ENCODE measurements at places on chromosomes 4 and X.

GRCh38 chr4:126753592-126753991 is 879.2 kb upstream of the INTU start:
- DNase-seq: no peak

- DNase-seq: no peak
Measured at GRCh38 chrX:132837967-132838366, 120.5 kb downstream of the HS6ST2 start.

DNA sequence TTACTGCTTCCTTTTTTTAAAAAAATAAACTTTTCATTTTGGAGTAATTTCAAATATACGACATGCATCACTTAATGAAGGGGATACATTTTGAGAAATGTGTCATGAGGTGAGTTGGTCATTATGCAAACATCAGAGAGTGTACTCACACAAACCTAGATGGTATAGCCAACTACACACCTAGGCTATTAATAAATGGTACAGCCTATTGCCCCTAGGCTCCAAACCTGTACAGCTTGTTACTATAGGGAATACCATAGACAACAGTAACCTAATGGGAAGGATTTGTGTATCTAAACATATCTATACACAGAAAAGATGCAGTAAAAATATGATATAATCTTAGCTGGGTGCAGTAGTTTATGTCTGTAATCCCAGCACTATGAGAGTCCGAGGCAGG is 29.1 kb downstream of the SETD7 start:
- no peak for DNase-seq

DNA sequence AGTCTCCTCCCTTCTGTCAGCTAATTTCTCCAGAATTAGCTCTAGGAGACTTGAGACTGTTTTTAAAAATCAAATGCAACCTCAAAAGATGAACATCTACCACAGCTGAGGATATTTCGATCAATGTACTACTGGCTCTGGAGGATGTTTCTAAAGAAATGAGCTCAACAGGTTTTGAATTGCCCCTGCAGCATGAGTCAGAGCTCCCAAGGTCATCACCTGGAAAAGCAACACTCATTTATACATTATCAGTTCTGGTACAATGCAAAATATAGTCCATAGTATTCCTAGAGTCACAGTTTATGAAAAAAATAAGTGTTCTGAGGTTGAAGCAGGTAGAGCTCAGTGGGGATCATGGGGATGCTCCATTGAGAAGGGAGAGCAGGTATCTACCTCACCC is 50.8 kb upstream of the MCF2 start:
- no peak for DNase-seq

DNA sequence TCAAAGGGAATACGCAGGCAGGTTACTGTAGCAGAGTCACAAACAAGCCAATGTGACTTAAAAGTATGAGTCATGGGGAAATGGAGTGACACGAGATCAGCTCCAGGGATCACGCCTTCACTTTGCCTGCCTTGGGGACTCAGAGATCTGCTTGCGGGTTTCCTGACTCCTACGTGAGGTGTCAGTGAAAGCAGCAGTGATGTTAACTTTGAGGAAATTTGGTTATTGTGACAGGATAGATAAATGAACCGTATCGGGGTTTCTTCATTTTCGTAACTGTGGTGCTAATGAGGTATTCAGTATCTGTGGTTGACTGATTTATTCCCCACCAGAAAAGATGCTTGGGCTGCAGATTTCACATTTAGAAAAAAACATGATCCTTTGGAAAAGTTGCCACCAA is 383.3 kb upstream of the ZFP42 start:
- peak; percentile 78 for DNase-seq

- DNase-seq: no peak
Measured at GRCh38 chr4:177119021-177119471, 190.6 kb upstream of the NEIL3 start.

- DNase-seq: no peak
Measured at GRCh38 chr4:87560802-87561201, 31.6 kb upstream of the SPARCL1 start.

- DNase-seq: no peak
Measured at GRCh38 chrX:40092808-40093435, 4.8 kb downstream of the BCOR start.

DNA sequence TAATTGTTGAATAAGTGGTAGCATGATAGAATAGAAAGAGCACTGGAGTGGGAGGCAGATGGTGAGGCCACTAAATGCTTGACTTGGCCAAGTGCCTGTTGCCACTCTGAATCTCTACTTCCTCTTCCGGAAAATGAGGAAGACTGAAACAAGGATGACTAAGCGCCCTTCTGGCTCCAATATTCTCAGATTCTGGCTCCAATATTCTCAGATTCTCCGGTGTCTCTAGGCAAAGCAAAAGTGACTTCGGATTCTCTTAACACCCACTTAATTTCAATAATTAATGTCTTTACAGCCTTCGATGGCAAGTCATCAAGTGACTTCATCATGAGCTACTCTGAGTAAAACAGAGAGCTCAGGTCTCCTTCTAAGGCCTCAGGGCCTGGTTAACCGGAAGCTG is 402.2 kb upstream of the FGF13 start:
- peak; percentile 58 for DNase-seq

DNA sequence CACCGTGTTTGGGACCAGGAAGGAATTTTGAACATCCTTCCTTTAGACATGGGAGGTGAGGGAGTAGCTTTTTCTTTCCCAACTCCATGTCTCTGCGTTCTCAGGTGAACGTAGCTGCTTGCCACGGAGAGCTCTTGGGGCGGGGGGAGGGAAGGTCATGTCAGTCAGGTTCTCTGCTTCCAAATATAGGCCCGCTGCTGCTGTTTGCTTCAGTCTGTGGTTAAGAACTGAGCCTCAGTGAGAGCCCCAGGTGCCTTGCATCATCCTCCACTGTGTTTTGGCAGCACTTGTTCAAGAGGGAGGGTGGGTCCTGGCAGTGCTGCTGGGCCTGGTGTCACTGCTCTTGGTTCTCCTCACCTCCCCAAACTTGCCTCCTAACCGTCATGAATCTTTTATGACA is 46.5 kb downstream of the HADH start:
- DNase-seq: no peak

- no peak for DNase-seq
Measured at GRCh38 chrX:69121321-69122000, 43.8 kb downstream of the PJA1 start.

- no peak for DNase-seq
Measured at GRCh38 chr4:38666766-38667084, 2.7 kb downstream of the KLF3 start.

GRCh38 chr4:189202869-189203271 is 737.8 kb upstream of the FRG1 start:
- peak; percentile 23 for DNase-seq

DNA sequence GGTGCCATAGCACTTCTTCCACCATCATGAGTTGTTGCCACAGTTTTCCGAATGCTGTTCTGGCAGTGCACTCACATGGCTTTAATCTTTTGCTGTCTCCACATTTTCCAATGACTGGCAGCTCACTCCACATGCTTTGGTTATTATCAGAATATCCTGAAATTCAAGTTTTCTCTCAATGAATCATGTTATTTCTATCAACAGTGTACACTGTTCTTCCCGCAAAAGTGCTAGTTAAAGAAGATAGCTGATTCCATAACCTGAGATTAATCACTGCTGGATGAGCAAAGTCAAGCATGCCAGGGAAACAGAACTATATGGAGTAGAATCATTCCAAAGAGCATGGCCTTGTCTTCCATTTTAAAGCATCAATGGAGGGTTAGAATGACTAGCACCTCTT is 14.6 kb upstream of the IL13RA2 start:
- DNase-seq: no peak

GRCh38 chrX:142251680-142252079 is 46.6 kb upstream of the MAGEC2 start:
- DNase-seq: no peak

DNA sequence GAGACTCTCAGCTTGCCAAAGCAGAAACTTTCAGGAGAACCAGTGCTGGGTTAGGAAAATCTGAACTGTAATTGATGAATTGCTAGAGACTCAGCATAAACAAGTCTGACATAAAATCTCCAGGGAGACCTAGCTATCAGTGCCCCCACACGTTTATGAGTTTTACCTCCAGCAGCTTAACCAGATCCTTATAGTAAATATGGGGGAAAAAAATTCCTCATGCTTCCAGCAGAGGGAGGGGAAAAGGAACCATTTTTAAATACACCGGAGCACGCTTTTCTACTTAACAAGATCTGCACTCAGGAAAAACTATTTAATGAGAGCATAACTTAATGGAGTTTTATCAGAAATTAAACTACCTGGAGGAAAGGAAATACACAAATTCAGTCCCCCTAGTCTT is 1040.7 kb upstream of the INTU start:
- DNase-seq: peak; percentile 3

DNA sequence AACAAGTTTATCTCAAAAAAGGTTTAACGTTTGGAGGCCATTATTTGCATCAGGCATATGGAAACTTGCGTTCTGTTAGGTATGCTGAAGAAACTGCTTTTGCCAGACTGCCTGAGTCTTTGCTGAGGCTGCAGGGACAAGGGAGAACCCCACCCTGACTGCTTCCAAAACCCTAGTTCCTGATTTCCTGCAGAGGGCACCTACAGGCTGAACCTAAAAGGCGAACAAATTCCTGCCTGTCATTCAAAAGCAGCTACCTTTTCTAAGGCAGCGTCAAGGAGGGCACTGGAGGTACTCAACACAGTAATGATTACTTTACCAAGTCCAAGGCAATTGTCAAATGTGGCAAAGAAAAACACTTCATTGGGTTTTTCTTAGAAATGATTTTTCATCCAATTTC is 578 bp upstream of the CORIN start:
- DNase-seq: no peak

- peak; percentile 92 for DNase-seq
Measured at GRCh38 chr4:81632581-81633299, 161.0 kb upstream of the RASGEF1B start.

DNA sequence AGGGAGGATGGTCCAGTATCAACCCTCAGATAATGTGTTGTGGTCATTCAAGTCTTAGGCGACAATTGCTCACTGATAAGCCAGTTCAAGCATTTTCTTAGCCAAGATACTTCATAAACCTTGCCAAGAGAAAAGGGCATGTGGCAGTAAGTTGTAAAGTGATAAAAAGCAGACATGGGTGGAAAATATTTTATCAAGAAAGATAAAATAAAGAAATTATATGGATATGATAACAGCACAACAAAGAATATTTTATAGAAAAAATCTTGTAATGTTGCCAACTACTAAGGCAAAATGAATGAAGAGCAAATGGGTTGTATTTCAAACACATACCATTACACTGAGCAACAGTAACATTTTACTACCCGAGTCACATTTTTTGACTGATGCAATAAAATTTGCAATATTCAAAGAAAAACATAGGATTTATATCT is 217.4 kb upstream of the PITX2 start:
- DNase-seq: no peak

DNA sequence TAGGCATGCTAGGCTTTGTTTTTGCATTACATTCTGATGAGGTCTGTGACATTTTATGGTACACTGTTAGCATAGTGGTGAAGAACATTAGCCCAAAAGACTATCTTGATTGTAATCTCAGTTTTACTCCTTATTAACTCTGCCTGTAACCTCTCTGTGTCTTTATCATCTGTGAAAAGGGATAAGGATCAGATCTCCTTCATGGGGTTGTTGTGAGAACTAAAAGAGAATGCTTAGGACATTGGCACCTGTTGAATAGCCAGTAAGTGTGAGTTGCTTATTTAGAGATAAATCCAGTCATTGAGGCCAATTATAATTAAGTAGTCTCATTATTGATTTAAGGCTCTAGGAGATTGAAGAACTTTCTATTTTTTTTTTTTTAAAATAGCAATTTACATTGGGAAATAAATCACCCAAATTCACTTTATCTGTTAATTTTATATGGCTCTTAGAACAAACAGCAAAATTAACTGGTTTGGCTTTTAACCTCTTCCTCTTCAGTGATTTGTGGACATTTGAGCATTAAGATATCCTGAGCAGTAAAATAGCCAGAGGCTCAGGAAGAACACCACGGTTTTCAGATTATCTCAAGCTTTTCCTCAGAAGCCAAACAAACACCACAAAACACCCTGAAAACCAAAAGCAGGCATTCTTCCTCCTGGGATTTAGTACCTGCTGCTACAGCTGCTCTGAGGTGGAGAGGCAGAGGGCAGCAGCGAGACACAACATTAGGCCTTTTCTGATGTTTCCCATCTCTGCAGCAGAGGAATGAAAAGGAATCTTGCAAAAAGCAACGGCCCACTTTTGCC is 192.9 kb downstream of the ARHGAP10 start:
- DNase-seq: peak; percentile 32

- peak; percentile 39 for DNase-seq
Measured at GRCh38 chrX:108165383-108166111, 74.0 kb downstream of the ATG4A start.

GRCh38 chr4:183636503-183636902 is 22.5 kb downstream of the RWDD4 start:
- no peak for DNase-seq

GRCh38 chrX:131789664-131790063 is 233.4 kb upstream of the STK26 start:
- no peak for DNase-seq

GRCh38 chrX:56788229-56788628 is 59.2 kb downstream of the NBDY start:
- DNase-seq: no peak

- peak; percentile 99 for DNase-seq
Measured at GRCh38 chr4:1043651-1044468, 32.4 kb downstream of the FGFRL1 start.

DNA sequence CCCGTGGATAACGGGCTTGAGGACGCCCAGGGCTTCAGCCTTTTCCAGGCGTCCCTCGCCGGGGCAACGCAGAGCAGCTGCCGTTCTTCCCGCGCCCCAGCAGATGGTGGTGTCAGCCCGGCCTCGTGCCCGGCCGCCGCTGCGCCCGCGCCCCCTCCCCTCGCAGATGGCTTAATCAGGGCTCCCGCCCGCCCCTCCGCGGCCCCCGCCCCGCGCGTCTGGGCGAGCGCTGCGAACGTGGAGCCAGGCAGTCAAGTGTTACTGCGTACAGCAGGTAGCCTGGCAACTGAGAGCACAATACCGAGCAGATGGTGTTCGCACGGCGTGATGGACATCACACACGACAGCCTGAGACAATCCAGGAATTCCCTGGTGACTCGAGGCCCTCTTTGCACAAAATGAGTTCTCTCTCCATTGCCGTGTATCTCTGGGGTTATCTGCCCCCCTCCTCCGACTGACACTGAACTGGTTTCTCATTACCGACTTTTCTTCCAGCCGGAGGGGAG is 69.3 kb downstream of the MGST2 start:
- peak; percentile 87 for DNase-seq

- DNase-seq: no peak
Measured at GRCh38 chr4:40710484-40711254, 39.1 kb upstream of the NSUN7 start.

- no peak for DNase-seq
Measured at GRCh38 chr4:124199755-124200154, 512.8 kb downstream of the ANKRD50 start.

DNA sequence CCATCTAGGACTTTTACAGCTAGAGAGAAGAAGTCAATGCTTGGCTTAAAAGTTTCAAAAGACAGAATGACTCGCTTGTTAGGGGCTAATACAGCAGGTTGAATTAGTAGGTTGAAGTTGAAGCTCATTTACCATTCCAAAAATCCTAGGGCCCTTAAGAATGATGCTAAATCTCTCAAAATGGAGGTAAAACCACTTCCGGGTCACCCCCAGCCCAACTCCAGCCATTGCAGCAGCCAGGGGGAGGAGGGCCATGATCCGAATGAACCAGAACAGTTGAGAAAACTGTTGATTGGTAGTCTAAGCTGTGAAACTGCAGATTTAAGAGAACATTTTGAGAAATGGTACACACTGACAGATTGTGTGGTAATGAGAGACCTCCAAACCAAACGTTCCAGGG is 245.4 kb downstream of the HNRNPD start:
- no peak for DNase-seq

All from kidney tubule cell (primary cell).